ENCODE measurements at places on chromosomes 6 and 20.

DNA sequence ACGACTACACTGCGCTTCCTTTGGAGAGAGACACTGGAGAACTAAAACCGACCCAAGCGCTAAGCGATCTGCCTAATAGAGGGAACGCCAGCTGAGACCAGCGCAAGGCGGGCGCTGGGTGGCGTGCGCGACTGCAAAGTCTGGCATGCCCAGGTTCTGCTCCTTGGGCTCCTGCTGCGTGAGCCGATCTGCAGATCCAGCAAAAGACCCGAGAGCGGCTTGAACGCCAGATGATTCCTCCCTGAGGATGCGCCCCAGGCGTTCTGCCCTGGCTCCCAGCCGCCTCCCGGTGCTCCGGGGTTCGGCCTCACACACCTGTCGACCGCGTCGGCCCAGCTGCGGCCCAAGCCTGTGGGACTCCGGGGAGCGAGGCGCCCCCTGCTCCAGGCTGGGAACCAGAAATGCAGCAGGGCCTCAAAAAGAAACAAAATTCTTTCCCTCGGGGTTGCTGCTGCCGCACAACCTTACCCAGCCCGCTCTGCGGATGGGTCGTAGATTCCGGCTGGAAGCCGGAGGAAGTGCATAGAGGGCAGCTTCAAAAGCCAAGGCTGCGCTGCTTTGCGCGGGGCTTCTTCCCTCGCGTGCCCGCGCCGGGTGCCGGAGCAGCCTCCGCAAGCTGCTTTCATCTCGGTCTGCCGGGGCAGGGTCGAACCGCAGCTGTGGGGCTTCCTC is 17.9 kb upstream of the PRDM13 start:
- DNase-seq: peak; percentile 90

DNA sequence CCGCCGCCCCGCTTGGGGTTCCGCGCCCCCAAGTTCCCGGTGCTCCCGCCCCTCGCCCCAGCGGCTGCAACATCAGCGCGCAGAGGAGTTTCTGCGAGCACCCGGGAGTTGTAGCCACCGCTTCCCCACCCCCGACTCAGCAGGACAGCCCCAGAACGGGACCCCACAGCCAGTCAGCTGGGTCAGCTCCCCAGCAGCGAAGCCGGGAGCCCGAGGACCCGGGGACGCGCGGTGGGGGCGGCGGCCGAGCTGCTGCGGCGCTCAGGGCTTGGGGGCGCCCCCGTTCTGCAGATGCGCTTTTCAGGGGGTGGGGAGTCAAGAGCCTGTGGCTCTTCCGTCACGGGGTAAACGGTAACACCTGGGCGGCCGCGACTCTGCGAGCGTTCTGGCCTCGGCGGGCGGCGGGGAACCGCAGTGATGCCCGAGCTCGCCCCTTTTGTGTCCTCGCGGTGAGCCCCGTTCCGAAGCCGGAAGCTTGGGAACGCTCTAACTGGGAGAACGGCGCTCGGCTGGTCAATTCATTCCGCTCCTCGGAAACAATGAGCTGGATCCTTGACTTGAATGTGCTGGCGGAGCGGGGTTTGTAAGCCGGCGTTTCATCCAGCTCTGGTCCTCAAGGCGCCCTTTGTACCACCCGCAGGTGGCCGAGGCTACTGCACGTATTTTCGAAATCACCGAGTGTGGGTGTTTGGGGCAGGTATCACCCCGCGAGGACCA is 774 bp downstream of the PLEKHG1 start:
- DNase-seq: peak; percentile 80

DNA sequence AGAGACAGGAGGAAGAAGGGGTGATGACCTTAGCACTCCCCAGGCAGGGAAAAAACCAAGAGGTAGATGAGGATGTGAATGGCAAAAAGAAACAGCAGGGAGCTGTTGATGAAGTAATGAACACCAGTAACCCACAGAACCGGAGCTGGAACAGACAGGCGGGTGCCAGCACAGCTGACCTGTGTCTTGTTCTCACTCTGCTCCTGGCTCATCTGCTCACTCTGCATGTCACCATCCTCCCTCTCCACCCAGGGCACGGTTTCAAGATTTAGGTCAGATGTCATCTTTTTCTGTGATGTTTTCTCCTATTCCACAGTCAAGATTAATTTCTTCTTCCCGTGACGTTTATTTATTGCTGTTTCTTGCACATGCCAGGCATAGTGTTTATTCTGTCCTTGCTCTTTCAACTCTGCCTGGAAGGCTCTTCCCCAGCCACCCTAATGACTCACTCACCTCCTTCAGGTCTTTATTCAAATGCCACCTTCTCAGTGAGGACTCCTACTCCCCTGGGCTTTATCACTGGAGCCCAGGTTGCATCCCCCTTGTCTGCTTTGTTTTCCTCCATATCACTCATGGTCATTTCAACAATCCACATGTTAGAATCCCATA is 164.5 kb upstream of the HDAC2 start:
- no peak for DNase-seq

- DNase-seq: no peak
Observed at GRCh38 chr6:129789974-129790373, 71.1 kb downstream of the TMEM244 start.

DNA sequence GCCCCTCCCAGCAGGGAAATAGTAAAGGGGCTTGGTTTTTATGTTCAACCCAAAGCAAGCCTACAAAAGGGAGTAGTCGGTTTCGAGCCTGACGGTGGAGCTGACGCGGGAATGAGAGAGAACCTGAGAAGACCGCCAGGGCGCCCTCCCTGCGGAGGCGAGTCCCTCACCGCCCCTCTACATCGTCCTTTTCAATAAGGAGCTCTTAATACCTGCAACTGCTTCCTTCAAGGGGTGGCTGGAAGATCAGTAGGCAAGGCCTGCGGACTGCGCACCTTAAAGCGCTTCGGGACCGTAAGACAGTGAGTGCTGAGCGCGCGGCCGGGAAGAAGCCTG is 709 bp upstream of the ZNF76 start:
- DNase-seq: peak; percentile 80

- DNase-seq: no peak
Observed at GRCh38 chr6:110532431-110532830, 56.0 kb upstream of the SLC22A16 start.

DNA sequence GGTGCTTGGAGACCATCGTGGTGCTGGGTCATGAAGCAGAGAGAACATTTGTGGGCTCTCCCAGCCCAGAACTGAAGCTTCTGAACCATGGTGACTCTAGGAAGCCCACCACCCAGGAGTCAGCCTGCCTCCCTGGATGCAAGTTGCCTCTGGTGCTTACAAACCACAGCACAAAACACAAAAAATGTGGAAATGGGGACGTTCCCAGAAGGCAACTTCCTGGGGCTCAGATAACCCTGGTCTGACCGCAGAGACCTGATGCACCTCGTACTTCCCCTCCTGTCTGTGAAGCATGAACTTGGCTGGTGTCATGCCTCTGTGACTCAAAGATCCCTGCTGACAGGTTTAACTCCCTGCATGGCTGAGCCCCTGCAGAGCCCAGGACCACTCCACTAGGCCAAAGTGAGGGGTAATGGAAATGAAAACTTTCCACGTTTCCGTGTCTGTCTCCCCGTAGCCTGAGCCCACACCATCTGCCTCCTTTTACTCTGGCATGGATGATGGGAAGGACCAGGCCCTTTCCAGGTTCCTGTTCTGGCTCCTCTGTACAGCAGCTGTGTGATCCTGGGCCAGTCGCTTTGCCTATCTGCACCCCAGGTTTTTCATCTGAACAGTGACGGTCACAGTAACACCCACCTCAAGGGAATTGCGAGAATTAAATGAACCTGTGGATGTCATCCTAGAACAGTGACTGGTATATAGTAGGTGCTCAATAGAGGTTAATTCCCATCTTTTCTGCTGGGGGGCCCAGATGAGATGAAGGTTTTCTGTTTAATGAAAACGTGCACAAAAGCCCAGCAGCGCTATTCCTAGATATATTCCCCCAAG is 57.7 kb downstream of the PPP1R16B start:
- DNase-seq: no peak

DNA sequence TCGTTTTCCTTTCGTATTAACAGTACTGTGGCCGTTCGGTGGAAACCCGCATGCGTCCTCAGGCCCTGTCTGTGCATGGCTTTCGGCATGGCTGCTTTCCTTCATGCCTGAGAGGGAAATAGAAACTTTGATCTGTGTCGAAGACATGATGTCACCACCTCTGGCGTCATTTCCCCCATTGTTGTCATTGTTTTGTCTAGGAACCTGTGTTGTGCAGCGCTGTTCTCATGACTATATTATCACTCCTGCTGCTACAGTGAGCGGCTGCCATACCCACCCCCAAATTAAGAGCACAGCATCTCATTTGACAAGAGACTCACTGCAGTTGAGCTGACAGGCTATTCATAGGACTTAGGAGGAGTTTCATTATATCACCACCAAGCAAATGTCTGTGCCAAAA is 172.3 kb downstream of the TMEM242 start:
- DNase-seq: no peak

- DNase-seq: no peak
Observed at GRCh38 chr20:8540466-8540865, 408.4 kb downstream of the PLCB1 start.

DNA sequence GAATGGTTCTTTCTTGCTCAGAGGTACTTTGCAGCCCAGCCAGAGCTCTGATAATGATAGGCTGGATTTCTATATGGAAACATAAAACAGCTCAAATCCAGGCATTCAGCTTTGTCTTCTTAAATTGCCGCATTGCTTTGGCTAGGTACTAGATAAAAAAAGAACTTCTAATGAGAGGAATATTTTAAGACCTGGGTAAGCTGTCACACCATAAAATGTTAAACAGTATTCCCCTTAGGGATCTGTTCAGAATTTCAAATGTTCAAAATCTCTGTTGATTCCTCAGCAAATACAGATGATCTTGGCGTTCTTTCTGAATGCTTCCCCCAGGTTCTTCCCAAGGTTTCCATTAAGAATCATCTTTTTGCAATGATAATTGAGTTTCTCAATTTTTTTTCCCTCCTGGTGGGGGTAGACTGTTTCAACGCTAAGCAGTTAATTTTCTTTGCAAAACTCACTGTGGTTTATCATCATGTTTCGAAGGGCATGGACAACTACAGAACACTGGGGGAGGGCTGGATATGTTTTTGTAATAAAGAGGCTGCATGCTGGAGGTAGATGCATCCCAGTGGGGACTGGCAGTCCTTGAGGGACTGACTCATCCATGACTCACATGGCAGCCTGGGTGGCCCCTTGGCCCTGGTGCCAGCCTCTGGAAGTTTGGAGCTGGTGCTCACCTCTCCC is 31.0 kb downstream of the TIAM2 start:
- no peak for DNase-seq

- DNase-seq: no peak
Observed at GRCh38 chr20:58614984-58615760, 35.9 kb upstream of the STX16 start.

- DNase-seq: no peak
Observed at GRCh38 chr20:3459881-3460307, 10.9 kb upstream of the ATRN start.

- DNase-seq: no peak
Observed at GRCh38 chr6:76703285-76703684, 630.8 kb upstream of the IMPG1 start.

GRCh38 chr6:47230579-47230978 is 79.1 kb downstream of the TNFRSF21 start:
- DNase-seq: peak; percentile 59

GRCh38 chr20:15166744-15167143 is 829.3 kb upstream of the FLRT3 start:
- DNase-seq: no peak

DNA sequence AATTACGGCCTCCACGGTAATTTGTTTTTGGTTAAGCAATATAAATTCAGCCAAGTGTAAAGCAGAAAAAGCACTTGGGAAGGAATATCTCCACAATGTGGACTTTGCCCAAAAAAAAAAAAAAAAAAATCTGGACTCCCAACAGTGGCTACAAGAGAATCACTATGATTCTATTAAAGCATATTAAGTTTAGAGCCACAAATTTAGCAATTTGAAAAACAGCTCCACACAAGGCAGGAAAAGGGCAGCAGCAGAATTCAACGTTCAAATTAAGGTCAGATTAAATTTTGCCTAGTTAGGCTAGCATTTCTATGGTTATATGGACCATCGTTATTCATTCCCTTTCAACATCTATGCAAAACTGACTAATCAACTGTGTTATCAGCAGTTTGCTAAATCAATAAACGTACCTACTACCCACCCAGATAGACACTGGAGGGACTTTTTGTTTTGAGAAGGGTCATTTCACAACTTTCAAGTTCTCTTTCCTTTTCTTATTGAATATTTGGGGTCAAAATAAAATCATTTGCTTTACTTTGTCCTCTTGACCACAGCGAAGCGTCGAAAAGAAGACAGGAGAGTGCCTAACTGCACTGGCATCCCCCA is 1.0 kb downstream of the MCM9 start:
- DNase-seq: no peak

GRCh38 chr20:1737134-1737533 is 79.6 kb upstream of the SIRPG start:
- DNase-seq: no peak

DNA sequence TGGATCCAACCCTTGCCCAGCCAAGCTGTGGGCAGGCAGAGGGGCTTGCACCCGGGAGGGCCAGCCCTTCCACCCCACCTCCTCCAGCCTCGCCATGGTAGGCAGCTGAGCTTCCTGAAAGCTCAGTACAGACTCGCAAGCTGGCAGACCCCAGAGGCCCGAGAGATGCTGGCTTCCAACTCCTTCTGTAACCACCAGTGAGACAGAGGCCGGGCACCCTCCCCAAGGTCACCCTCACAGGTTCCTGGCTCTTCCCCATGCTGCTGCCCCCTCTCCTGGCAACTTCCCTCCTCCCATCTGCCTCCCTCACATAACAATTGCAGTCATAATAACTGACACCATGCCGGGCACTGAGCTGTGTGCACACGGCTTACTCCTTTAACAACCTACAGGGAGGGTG is 26.2 kb upstream of the NOL4L start:
- DNase-seq: no peak

- peak; percentile 4 for DNase-seq
Observed at GRCh38 chr20:22630701-22631100, 46.3 kb upstream of the FOXA2 start.

GRCh38 chr6:110514818-110515217 is 38.4 kb upstream of the SLC22A16 start:
- no peak for DNase-seq

Data from NCI-H2171 treated with DMSO at 0.1 percent for 48 hours (cell line).